ENCODE measurements at places on chromosomes 3 and 15.

DNA sequence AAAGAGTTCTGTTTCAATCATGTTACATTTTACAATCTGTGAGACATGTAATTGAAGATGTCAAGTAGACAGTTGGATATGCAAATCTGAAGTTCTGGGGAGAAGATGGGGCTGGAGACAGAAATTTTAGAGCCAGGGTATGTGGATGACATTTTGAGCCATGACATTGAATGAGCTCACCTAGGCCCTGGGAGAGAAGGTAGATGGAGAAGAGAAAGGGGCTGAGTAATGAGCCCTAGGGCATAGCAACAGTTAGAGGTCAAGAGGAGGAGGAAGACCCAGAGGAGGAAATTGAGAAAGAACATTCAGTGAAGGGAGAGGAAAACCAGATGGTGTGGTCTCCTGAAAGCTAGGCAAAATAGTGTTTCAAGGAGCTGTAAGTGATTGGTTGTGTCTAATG is 15.3 kb downstream of the TMEM266 start:
- no peak for DNase-seq

DNA sequence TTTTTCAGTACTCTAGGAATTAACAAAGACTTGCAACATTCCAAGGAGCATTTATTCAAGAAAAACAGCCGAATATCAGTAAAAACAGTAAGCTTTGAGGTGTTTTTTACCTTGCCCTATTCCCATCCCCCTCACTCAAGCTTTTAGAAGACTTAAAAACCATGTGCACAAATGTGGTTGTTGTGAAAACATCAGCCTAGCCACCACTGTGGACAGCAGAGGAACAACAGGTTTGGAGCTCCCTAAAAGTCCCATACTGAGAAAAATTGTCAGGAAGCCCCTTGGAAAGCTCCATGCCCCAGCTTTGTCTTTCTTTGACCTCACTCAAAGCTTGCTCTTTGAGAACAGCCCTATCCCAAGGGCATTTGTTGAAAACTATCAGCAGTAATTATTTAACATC is 34.7 kb upstream of the RSL24D1 start:
- DNase-seq, result no peak

DNA sequence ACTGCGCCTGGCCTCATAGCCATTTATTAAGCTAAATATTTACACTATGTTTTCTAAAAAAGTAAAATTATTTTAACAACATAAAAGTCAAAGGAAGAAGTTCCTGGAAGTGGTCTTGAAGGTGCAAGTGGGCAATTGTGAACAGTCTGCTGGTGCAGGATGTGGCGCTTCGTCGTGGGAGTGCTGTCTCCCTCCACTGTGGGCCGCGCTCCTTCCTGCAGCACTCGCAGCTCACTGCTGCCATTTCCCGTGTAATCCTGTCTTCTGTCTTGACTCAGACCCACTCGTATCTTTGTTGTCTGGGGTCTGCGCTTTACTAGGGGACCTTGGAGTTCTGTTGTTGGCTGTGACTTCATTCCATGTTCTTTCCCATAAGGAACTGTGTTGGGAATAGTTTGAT is 56.3 kb downstream of the APBA2 start:
- peak; percentile 38 for DNase-seq

DNA sequence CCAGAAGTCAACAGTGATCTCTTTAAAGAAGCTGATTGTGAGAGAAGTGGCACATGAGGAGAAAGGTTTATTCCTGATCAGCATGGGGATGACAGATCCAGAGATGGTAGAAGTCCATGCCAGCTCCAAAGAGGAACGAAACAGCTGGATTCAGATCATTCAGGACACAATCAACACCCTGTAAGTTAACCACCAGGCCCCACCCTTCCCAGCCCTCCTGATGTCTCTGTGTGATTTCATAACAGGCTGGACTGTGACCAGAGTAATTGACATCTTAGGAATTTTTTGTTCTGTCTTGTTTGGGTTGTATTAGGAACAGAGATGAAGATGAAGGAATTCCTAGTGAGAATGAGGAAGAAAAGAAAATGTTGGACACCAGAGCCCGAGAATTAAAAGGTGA is 67.7 kb downstream of the KLHL25 start:
- no peak for DNase-seq

GRCh38 chr3:46632792-46633191 is 20.5 kb downstream of the FAM240A start:
- no peak for DNase-seq

DNA sequence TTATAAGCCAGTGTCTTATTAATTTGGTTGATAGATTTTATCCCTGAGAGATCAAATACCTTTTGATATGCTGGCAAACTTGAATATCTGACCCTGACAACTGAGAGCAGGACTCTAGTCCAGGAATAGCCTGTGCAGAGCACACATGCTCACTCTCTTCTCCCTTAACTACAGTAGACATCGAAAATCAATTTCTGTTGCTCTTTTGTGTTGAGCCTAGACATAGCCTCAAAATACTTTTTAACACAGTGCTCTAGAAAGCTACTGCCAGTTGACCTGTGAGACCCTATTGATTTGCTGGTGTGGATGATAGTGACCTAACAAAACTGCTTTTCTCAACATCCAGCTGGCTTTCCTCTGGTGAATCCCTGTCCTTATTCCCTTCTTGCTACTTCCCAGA is 86.4 kb upstream of the ANKRD28 start:
- DNase-seq, result no peak

GRCh38 chr15:47998619-47999019 is 122.2 kb upstream of the SLC24A5 start:
- no peak for DNase-seq

DNA sequence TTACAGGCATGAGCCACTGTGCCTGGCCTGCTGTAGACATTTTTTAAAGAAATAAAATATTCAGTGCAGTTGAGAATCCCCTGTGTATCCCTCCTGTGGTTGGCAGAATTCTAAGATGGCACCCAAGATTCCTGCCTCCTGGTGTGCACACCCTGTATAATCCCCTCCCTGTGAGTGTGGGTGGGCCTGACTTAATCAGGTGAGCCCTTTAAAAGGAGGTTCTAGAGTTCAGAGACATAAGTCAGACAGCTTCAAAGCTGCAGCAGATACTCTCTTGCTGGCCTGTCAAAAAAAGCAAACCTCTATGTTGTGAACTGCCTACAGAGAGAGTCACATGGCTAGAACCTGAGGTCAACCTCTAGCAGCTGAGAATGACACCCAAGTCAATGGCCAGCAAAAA is 7.0 kb upstream of the VIPR1 start:
- DNase-seq, result no peak

DNA sequence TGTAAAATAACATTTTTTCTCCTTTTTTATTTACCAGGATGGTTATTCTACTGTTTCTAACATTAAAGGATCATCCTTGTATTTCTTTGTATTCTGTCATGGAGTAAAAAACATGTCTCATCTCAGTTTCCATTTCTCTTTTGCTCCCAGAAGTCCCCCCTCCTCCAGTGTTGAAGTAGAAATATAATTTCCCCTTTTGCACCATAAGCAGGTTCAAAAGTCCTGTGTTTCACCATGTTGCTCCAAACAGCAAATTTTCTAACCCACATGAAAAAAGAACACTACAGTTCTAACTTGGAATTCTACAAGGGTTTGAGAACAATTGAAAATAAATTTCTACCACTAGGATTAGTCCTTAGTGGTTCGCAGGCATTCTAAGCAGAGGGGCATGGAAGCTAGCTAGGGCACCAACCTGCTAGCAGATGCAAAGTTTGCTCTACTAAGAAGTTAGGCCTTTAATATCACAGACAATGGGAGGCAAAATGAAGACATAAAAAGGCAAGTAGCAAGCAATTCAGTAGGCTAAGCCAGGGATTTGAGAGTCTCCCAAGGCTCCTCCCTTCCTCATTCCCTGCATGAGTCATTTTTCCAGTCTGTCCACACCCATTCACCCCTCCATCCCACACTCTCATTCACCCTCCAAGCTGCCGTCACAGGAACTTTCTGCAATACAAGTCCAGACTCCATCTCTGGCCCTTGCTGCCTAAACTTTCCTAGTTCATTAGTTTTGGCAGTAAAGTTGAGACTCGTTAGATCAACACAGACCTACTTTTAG is 2.3 kb upstream of the MBNL1 start:
- DNase-seq, result no peak

Measured in stimulated activated CD8-positive, alpha-beta memory T cell treated with anti-CD3 and anti-CD28 coated beads, Interleukin-4, amount 100 ng/mL, for 24 hours (primary cell).